ENCODE measurements at places on chromosomes 3 and 15. TPM values are rescaled to one million over a fixed set of nuclear protein-coding genes. Genes with fewer than 3 reads are reported as not detected.
A peak's percentile ranks its signal among the peaks of the same experiment; 100 is the strongest.

GRCh38 chr3:66394753-66395249 lies 106.0 kb downstream of the LRIG1 start:
- peak overlapping the region; percentile 75 for H3K27ac ChIP-seq
- no peaks in the 10 kb centered on the region for H3K36me3 ChIP-seq
- DNase-seq = peak; percentile 7
- H3K27me3 ChIP-seq = no peaks in the 10 kb centered on the region
- H3K4me1 ChIP-seq = no peaks in the 10 kb centered on the region

GRCh38 chr15:85062560-85062959 lies 80.9 kb downstream of the PDE8A start:
- no peak overlapping the region for H3K4me3 ChIP-seq
- peaks cover 9% of the 10 kb centered on the region for H3K36me3 ChIP-seq

The FBLN2 gene
- total RNA-seq = 34.2 TPM

The SLC12A1 gene
- total RNA-seq = not detected

The NPAP1 gene
- not detected for total RNA-seq
